ENCODE measurements at places on chromosomes 5 and 9.

DNA sequence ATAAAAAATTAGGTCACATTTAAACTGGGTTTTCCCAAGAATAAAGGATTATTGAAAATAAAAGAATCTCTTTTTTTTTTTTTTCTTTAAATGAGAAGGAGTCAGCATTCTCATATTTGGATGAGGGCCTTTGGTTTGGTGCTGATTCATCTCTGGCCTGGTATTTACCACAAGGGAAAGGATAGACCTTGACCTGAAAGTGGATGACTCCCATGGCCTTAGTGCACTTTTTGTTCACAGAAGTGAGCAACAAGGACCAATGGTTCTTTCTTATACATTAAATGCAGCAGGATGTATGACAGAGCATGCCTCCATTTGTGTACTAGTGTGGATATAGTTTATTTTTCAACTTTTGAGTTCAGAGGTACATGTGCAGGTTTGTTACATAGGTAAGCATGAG lies 6.9 kb downstream of the YTHDC2 start:
- no peak for DNase-seq

GRCh38 chr5:155480731-155481131 lies 467.2 kb downstream of the KIF4B start:
- DNase-seq: no peak

GRCh38 chr9:130137641-130138081 lies 34.5 kb upstream of the NCS1 start:
- no peak for DNase-seq

GRCh38 chr9:108272349-108272899 lies 583.4 kb downstream of the ACTL7B start:
- no peak for DNase-seq

DNA sequence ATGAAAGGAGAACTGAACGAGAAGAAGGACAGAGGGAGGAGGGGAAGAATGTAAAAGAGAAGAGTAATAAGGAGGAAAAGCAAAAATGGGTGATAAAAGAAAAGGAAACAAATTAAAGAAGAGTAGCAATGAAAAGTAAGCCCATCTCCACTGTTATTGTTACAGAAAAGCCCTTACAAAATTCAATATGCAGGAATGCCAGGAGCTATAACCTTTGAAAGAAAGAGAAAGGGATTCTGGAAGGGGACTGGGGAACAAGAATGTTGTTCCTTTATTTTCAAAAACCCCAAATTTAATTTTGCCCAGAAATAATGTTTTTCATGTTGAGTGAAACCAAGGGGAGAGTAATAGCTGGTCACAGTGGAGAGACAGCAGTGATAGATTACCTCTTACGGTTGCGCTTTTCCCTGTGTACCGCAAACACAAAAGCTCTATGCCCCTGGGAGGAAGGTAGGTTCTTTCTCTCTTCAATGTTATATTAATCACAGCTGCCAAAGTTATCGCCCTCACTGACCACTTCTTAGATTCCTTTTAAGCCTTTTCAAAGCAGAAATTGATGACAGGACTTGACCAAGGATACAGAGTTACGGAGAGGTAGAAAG lies 86.7 kb downstream of the BRINP1 start:
- DNase-seq: no peak

- DNase-seq: no peak
Observed at GRCh38 chr9:15606643-15607472, 54.0 kb downstream of the CCDC171 start.
